ENCODE measurements at places on chromosomes 5 and 9. TPM values are rescaled to one million over a fixed set of nuclear protein-coding genes. Genes with fewer than 3 reads are reported as not detected.

DNA sequence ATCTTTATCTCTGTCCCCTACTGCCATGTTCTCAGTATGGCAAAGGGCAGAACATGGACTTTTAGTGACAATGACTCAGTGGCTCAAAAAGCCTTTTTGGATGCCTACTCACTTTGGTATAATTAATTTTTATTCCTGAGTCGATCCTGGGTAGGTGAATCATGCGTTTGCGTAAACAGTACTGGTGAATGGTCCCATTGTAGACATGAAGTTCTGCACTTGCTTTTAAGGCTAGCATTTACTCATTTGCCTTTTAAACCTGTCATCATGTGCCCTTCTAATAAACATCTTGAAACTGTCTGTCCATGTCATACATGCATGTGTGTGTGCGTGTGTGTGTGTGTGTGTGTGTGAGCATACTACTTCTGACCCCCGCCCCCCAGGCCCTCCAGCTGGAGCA is 223.0 kb downstream of the AUH start:
- no peak for DNase-seq
- H3K36me3 ChIP-seq: no peaks in the 10 kb centered on the region
- no peaks in the 10 kb centered on the region for H3K27me3 ChIP-seq
- peak overlapping the region; percentile 76 for H3K27ac ChIP-seq
- no peak overlapping the region for H3K4me3 ChIP-seq

DNA sequence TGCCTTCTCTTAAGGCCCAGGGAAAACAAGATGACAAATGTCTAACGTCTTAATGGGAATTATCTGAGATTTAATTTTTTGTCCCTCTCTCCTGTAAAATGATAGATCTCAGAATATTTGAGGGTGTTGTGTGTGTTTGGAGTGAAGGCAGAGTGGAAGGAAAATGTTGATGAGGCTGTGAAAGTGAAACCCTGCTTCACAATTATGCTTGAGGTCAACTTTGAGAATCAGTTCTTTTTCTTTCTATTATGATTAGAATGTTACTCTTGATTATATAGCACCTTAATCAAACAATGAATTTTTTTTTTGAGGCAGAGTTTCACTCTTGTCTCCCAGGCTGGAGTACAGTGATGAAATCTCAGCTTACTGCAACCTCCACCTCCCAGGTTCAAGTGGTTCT is 5.5 kb upstream of the LOX start:
- no peak overlapping the region for H3K4me3 ChIP-seq
- no peak overlapping the region for H3K27ac ChIP-seq
- H3K4me1 ChIP-seq: no peaks in the 10 kb centered on the region
- H3K36me3 ChIP-seq: no peaks in the 10 kb centered on the region

SPATA31A5 gene
- polyA plus RNA-seq: not detected

DNA sequence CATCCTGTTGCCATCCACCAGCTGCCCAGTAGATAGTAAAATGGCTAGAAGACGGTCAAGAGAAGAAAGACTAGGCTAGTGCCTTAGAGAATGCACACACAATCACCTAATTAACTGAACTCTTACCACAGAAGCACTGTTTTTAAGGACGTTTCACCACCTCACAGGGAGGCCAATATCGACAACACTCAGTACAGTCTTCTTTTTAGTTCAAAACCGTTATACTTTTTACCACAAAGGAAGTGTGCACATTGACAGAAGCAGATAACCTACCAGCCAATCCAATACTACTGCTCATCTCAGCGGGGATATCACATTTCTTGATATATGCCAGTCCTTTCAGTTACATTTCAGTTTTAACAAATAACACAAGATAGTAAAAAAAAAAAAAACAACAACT is 122.3 kb downstream of the GNAQ start:
- H3K4me3 ChIP-seq: no peak overlapping the region
- no peak for DNase-seq
- peaks cover 13% of the 10 kb centered on the region for H3K4me1 ChIP-seq
- no peaks in the 10 kb centered on the region for H3K36me3 ChIP-seq

SLC4A9 gene
- polyA plus RNA-seq: not detected

GRCh38 chr5:116900793-116901192 is 326.2 kb upstream of the SEMA6A start:
- H3K27me3 ChIP-seq: no peaks in the 10 kb centered on the region
- DNase-seq: no peak
- H3K4me1 ChIP-seq: no peaks in the 10 kb centered on the region
- H3K27ac ChIP-seq: no peak overlapping the region

IRX4 gene
- polyA plus RNA-seq: not detected

- no peak overlapping the region for H3K4me3 ChIP-seq
- H3K36me3 ChIP-seq: peaks cover 11% of the 10 kb centered on the region
- no peak for DNase-seq
- no peak overlapping the region for H3K27ac ChIP-seq
Observed at GRCh38 chr9:97997330-97998276, 14.5 kb downstream of the ANP32B start.

DNA sequence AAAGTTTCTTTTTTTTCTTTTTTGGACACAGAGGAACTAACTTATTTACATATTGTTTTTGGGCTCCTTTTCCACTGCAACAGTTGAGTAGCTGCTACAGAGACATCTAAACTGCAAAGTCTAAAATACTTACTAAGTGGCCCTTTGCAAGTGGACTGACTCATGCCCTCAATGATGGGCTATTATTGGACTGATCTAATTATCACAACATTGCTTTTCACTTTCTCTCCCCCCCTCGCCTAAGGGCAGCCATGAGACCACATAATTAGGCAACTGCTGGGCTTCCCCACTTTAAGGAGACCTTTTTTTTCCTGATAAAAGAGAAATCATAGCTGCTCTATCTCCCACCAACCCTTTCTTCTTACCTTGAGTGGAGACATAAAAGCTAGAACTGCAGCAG is 47.0 kb downstream of the PLK2 start:
- no peaks in the 10 kb centered on the region for H3K4me1 ChIP-seq
- DNase-seq: no peak
- H3K36me3 ChIP-seq: no peaks in the 10 kb centered on the region
- H3K27me3 ChIP-seq: peaks cover 4% of the 10 kb centered on the region
- no peak overlapping the region for H3K4me3 ChIP-seq

GRCh38 chr9:121577166-121577565 is 74.3 kb upstream of the DAB2IP start:
- no peaks in the 10 kb centered on the region for H3K36me3 ChIP-seq
- DNase-seq: no peak
- H3K4me1 ChIP-seq: no peaks in the 10 kb centered on the region
- no peak overlapping the region for H3K27ac ChIP-seq
- no peak overlapping the region for H3K4me3 ChIP-seq

- H3K27ac ChIP-seq: no peak overlapping the region
- H3K4me1 ChIP-seq: peaks cover 5% of the 10 kb centered on the region
- H3K27me3 ChIP-seq: peaks cover 15% of the 10 kb centered on the region
- H3K36me3 ChIP-seq: no peaks in the 10 kb centered on the region
Observed at GRCh38 chr9:38363589-38363925, 28.9 kb upstream of the ALDH1B1 start.

DNA sequence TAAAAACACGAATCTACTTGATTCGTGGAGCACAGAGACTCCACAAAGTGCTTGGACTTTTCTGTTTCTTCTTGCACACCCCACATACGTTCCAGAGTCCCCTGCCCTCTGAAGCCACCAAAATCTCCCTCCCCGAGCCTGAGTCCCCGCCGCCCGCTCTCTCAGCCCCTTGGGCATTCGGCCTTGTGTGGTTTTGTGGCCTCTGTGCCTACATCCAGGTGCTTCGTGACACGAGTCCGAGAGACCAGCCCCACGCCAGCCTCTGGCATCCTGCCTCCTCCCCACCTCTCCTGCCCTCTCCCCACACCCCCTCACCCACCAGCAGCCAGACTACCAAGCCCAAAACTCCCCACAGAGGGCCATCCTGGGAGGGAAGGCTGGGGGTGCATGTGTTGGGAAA is 87.8 kb upstream of the PPP1R26 start:
- H3K4me1 ChIP-seq: no peaks in the 10 kb centered on the region
- peaks cover 9% of the 10 kb centered on the region for H3K27me3 ChIP-seq
- no peak overlapping the region for H3K27ac ChIP-seq
- H3K36me3 ChIP-seq: no peaks in the 10 kb centered on the region

All from naive B cell (primary cell).